ENCODE measurements at places on chromosomes 1 and 21. TPM values are rescaled to one million over a fixed set of nuclear protein-coding genes. Genes with fewer than 3 reads are reported as not detected.

DNA sequence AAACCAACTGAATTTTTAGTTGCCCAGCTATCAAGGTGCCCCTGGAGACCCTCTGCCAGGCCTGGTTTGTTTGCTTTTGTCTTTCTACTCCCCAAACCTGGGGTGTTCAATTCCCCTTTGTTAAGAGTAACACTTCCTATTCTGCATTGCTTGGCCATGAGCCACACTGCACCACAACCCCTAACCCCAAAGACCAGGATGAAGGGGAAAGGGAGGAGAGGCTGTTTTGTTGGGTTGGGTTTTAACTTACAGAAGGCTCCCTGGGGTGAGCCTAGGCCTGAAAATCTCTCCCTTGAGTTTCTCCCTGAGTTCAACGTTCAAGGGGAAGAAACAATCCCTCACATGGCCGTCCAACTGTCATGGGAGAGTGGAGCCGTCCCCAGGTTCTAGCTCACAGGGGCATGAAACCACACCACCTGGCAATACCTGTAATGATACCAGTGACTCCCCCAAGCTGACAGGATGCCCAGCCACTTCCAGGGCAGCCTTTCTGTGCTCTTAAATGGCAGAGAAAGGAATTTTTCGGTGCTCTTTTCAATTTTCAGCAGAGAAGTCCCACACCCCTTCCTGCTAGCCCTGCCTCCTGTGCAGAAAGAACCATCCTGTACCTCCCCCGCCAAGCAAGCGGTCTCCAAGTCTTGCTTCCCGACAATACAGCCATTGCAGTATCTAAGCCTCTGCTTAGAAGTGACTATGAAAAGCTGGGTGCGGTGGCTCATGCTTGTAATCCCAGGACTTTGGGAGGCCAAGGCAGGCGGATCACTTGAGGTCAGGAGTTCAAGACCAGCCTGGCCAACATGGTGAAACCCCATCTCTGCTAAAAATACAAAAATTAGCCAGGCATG lies 14.9 kb downstream of the SLC45A3 start:
- no peak for DNase-seq

DNA sequence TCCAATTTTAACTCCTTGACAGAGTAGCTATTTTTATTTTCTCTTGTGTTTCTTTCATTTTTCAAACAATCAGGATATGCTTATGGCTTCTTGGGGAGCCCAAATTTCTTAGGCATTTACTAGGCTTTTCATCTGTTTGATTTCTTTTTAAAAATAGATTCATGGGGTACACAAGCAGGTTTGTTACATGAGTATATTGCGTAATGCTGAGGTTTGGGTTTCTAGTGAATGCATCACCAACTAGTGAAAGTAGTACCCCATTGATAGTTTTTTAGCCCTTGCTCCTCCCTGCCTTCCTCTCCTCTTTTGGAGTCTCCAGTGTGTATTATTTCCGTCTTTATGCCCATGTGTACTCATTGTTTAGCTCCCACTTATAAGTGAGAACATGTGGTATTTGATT lies 190.7 kb downstream of the CENPF start:
- no peak for DNase-seq

CA6 gene
- 1.0 TPM for total RNA-seq

SH3BP5L gene
- total RNA-seq: 20.9 TPM

ITLN2 gene
- total RNA-seq: not detected

GRCh38 chr1:150309758-150310508 lies 11.4 kb upstream of the PRPF3 start:
- peak; percentile 93 for DNase-seq

DNA sequence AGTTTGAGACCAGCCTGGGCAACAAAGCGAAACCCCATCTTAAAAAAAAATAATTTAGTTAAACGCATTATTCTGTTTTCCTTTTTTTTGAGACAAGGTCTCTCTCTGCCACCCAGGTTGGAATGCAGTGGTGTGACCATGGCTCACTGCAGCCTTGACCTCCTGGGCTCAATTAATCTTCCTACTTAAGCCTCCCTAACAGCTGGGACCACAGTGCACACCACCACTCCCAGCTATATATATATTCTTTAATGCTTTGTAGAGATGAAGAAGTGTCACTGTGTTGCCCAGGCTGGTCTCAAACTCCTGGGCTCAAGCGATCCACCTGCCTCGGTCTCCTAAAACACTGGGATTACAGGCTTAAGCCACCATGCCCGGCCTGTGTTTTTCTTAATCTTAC lies 7.7 kb upstream of the KLF17 start:
- DNase-seq: peak; percentile 10

TIAM1 gene
- total RNA-seq: 28.0 TPM

- no peak for DNase-seq
Observed at GRCh38 chr1:157639800-157640199, 41.9 kb upstream of the FCRL4 start.

- no peak for DNase-seq
Observed at GRCh38 chr21:46459024-46459355, 299 bp downstream of the DIP2A start.

DNA sequence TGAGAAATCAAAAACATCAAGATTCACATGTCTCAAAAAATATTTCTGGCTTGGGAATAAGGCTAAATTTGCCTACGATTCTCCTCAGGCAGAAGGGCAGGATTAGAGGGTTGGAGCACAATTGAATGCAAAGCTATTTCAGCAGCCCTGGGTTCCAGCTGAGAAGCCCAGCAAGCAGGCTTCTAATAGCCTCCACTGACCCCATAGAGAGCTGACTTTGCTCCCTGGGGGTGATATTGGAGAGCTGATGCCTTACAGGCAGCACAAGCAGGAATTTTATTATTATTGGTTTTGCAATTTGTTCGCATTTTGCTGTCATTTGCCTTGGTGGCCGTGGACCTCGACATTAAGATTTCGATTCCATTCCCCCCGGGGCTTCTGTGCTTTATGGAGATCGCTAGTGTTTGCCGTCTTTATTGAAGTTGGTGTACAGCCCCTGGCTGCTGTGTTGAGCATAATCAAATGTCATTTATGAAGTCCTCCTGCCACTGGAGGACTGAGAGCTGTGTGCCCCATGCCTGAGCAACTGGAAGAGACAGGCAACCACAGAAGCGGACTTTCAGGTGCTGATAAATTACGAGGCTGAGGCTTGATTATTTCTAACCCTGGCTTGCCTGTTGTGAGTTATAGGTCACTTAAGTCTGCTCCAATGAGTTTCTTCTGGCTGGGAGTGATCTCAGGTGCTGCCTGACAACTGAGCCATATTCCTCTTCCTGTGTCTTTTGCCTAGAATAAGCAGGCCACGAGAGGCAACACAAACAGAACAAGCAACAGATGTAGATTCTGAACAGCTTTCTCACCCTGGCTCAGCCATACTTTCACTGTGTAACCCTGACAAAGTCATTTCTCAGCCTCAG lies 518.4 kb upstream of the CAMK1G start:
- DNase-seq: no peak

- no peak for DNase-seq
Observed at GRCh38 chr1:35706846-35707600, 11.7 kb downstream of the C1orf216 start.

DNA sequence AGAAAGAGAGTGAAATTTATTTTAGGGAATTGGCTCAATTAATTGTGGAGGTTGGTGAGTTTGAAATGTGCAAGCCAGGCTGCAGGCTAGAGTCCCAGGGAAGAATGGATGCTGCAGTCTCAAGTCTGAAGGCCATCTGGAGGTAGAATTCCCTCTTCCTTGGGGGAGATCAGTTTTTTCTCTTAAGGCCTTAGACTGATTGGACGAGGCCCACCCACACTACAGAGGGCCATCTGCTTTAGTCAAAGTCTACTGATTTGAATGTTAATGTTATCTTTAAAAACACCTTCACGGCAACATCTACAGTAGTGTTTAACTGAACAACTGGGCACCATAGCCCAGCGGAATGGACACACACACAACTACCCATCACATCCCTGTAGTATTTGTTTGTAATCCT lies 245.9 kb upstream of the IRF2BP2 start:
- DNase-seq: no peak

SLC22A15 gene
- total RNA-seq: 3.6 TPM

C1QB gene
- 18.5 TPM for total RNA-seq

DNA sequence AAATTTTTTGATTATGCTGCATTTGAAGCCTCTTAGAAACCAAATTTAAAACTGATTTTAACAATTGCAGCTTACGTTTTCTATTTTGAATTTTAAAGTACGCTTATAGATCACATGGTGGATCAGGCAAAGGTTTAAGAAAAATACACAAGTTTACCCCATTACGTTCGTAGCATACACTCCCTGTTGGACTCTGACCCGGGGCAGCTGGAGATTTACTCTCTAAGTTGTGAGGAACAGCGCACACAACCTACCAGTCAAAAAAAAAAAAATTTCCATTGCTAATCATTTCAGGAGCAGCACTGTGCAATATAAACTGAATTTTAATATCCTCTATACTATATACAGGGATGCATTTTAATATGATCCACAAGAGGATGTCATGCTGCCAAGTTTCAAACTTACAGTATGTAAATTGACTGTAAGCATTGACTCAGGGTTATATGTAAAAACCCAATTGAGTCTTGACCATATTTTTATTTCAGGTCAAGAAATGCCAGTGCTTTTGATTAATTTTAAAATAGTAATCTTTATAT lies 20.4 kb downstream of the CSDE1 start:
- DNase-seq: no peak

DNA sequence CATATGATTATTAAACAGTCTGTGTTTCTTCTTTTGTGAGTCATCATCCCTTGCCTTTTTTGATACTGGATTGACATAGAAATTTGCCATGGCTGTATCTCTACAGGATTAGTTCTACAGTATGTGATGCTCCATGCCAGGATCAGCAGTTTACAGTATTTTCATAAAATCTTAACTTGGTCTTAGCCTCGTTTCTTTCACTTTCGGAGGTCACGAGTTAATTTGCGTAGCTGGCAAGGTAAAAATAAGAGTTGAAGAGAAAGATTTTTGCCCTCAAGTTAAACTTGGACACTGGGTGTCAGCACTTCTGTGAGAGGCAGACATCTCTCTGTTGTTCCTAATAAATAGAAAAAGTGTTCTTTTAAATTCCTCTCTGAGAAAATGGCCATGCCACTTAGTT lies 79.1 kb downstream of the CACNA1E start:
- no peak for DNase-seq

GRCh38 chr1:76291737-76292136 lies 217.2 kb downstream of the ST6GALNAC3 start:
- no peak for DNase-seq

- DNase-seq: no peak
Observed at GRCh38 chr1:101859941-101860340, 136.8 kb downstream of the OLFM3 start.

FCRLB gene
- total RNA-seq: 1.0 TPM

DNA sequence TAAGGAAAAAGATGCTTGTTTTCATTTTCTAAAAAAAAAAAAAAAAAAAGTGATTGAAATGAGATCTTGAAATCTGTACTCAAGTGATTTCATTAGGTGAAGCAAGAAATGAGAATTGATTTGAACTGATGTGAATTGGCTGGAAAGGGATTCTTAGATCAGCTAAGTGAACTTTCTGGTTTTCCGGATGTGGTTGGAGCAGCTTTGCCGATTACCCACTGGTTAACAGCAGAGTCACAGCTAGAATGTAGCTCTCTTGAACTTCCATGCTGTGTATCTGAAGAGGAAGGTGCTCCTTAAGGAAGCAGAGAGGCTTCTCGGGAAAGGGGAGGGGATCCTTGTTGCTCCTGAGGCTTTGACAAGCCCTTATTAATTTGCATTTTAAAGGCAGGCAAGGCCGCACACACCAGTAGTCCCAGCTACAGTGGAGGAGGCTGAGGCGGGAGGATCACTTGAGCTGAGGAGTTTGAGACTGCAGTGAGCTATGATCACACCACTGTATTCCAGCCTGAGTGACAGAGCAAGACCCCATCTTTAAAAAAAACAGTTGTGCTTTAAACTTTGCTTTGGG lies 28.7 kb upstream of the PWP2 start:
- no peak for DNase-seq

DNA sequence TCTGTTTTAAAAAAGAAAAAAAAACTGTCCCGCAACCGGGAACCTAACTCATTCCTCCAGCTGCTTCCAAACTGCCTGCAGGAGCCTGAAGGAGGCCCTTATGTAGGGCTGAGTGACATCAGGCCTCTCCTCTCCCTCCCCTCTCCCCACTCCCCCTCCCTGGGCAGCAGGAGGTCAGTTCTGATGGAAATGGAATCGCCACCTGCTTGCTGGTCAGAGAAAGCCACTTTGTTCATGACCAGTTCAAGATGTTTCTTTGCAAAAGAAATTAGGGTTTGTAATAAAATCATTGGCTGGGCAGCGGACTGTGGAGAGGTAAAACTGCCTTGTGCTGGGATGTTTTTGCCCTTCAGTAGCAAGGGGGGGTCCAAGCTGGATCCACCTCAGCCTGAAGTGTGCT lies at the start of gene MAP1LC3C:
Gene MAP1LC3C (minus strand): TSS at position 73 of the 400 bp plus-strand sequence. CDS start 90 bp downstream, outside the sequence.
- peak; percentile 66 for DNase-seq

GRCh38 chr1:156347331-156347730 lies 9.0 kb downstream of the TSACC start:
- no peak for DNase-seq

DNA sequence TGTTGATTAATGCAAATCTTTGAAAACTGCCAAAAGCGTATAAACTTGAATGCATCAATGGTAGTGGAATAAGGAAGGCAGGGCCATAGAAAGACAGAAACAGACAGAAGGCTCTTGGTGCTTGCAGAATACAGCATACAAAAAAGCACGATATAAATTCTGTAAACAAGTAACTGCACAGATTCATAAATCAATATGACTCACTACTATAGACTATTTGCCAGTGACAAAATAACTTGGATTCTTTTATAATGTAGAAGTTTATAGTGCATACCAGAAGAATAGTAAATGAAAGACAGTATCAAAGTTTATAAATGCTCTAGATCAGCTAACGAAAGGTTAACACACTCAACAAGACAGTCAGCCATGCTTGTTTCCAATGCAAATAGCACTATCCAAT lies 349.6 kb downstream of the PTBP2 start:
- DNase-seq: no peak

GRCh38 chr21:43340491-43341377 lies 86.2 kb downstream of the SIK1 start:
- no peak for DNase-seq

Measured in tongue (tissue), 3 donors.